ENCODE measurements at places on chromosomes 2 and 18.

GRCh38 chr2:133871545-133872209, 303.4 kb upstream of the NCKAP5 start:
- DNase-seq: no peak

DNA sequence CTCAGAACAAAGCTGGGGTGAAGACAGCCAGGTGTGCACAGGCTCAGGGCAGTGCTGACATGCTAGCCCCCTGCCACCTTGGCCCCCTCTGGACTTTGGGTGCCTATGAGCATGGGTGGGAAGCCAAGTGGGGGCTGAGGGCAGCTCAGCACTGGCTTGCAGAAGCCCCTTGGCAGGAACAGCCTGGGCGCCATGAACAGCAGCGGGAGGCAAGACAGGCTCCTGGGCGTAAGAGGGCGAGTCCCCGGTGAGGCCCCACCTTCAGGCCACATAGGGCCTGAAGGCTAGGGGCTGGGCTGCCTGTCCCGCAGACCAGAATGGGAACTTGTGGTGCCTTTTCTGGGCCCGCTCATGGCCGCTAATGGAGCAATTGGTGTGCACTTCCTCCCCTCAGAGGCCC, 47.0 kb upstream of the COX7A2L start:
- no peak for DNase-seq

- no peak for DNase-seq
Measured at GRCh38 chr18:48975120-48975816, 24.5 kb upstream of the SMAD7 start.

- no peak for DNase-seq
Measured at GRCh38 chr18:55268151-55268601, 308.9 kb upstream of the CCDC68 start.

- no peak for DNase-seq
Measured at GRCh38 chr2:110791435-110791834, 59.1 kb downstream of the ACOXL start.

DNA sequence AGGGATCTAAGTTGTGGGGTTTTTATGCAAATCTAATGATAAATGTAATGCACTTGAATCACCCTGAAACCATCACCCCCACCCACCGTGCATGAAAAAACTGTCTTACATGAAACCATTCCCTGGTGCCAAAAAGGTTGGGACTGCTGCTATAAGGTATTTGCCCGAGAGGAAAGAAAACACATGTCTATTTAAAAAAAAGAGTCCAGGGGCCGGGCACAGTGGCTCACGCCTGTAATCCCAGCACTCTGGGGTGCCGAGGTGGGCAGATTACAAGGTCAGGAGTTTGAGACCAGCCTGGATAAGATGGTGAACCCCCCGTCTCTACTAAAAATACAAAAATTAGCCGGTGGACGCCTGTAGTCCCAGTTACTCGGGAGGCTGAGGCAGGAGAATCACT, 1372.8 kb upstream of the CDH2 start:
- DNase-seq: no peak

All from type B pancreatic cell (in vitro differentiated cells).